ENCODE measurements at places on chromosomes 1 and 21.

- no peak for DNase-seq
Observed at GRCh38 chr21:46215436-46216131, 13.0 kb downstream of the LSS start.

DNA sequence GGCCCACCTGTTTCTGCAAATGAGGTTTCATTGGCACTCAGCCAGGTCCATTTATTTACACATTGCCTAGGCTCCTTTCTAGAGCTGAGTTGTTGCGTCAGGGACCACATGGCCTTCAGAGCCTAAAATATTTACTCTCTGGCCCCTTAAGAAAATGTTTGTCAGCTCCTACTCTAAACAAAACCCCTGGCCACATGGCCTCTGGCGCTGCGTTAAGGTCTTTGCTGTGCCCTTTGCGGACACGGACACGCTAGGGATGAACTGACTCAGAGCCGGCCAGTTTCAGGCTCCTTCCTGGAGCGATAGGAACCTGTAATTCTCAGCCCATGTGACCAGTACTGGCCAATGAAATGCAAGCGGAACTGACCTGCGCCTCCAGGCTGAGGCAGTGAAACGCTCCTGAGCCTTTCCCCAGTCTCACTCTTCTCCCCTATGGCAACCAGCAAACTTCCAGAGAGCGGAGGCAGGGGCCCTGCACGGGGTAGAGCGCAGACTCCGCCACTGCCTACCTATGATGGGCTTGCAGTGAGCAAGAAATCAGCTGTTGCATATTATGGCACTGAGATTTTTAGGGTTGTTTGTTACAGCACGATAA is 160.3 kb downstream of the ETS2 start:
- no peak for DNase-seq

GRCh38 chr1:30758785-30759380 is 1.3 kb upstream of the LAPTM5 start:
- no peak for DNase-seq

- no peak for DNase-seq
Observed at GRCh38 chr21:46119637-46120271, 21.8 kb downstream of the COL6A2 start.

DNA sequence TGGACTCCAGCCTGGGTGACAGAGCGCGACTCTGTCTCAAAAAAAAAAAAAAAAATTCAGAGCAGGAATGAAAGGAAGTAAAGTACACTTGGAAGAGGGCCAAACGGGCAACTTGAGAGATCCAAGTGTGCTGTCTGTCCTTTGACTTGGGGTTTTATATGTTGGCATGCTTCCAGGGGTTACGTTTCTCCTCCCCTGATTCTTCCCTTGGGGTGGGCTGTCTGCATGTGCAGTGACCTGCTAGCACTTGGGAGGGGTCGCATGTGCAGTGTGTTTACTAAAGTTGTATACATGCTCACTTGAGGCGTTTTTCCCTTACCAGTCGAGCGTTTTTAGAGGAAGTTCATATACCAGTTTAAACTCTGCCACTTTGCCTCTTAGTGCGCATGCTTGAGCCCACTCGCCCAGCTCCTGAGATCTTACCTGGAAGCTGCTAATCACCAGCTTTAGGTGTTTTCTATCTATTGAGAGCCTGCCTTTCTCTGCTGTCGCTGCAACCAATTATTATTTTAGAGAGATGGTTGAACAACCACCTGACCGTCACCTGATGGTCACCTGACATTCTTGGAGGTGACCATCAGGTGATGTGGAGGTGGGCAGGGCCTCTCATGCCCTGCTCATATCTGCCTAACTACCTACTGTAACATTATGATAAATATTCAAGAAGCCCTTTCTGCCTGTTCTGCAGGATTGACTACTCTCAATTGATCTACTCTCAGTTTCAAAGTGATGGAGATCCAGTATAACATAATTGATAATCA is 140.1 kb downstream of the MACF1 start:
- no peak for DNase-seq

DNA sequence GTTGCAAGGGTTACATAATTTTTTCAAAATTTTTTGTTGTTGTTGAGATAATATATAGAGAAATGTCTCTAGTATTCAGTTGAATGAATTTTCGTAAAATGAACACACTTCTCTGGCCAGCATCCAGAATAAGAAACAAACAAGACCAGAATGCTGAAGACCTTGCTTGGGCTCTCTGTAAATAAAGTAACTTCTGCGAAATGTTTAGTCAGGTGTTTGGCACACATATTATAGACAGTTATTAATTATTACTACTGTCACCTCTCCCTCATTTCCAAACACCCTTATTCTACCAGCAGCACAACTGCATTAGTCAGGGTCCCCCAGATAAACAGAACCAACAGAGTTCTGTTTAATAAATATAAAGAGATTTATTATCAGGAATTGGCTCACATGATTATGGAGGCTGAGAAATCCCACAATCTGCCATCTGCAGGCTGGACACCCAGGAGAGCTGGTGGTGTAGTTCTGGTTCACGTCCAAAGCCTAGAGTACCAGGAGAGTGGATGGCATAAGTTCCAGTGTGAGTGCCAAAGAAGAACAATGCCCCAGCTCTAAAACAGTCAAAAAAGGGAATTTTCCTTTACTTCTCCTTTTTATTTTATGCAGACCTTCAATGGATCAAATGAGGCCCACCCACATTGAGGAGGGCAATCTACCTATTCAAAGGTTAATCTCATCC is 44.1 kb upstream of the KCND3 start:
- no peak for DNase-seq

GRCh38 chr1:203271962-203272632 is 33.2 kb upstream of the BTG2 start:
- no peak for DNase-seq

DNA sequence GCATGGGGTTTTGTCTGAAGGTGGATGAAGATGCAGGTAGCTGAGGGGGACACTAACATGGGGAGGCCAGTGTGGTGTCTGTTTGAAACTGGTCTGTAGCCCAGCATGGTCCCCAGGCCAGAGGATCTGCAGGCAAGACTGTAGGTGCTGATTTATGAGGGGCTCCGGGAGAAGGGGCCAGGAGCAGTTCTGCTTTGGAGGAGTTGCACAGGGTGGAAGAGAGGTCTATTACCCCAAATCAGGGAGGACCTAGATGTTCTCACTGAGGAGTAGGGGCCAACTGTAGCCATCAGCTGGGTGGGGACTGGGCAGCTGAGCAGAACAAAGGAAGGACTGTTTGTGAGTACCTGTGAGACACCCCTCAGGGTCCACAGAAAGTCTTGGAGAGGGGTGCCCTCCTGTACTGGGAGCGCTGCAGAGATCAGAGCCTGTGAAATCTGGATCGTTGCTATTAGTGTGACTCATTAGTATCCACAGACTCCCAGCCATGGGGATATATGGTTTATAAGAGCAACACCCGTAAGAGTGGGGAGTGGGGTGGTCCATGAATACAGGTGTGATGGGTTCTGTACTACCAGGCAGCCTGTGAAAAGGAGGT is 64.3 kb upstream of the IRF2BP2 start:
- DNase-seq: no peak

DNA sequence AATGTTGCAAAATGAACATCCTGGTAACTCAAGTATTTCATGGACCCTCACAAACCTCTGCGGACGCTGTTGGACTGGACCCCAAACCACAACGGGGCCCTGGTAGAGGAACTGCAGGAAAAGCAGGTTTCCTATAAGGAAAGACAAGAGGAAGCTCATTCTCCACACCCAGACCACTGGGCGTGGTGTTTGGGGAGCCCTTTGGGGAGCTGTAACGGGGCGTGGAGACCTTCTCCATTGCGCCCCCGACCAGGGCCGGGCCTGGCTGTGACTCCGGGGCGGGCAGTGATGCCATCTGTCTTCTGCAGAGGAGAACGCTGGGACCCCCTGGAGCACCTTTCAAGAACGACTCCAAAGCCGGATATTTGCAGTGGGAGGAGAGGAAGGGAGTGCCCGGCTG is 30.0 kb upstream of the AGPAT3 start:
- no peak for DNase-seq

- DNase-seq: no peak
Observed at GRCh38 chr1:234960722-234961455, 167.7 kb downstream of the TOMM20 start.

DNA sequence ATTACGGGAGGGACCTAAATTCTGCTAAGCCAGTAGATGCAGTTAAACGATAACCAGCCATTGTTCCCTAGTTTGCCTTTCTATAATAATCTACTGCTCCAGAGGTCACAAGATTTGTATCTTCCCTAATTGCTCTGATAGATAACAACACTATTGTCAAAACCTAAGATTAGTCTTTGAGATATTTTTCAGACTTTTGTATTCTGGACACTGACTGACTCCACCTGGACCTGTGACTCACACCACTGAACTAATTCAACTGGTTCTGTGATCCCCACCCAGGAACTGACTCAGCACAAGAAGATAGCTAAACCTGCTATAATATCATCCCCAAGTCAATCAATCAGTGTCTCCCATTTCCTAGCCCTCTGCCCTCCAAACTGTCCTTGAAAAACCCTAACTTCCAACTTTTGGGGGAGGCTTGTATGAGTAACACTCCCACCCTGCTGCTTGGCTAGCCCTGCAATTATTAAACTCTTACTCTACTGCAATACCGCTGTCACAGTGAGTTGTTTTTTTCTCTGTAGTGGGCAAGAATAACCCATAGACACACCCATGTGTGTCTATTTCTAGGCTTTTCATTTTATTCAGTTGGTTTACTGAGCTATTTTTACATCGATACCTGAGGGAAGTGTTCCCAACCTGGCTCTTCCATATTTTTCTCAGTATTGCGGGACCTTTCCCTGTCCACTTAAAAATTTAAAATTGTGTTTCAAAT is 11.2 kb downstream of the KIFAP3 start:
- no peak for DNase-seq

DNA sequence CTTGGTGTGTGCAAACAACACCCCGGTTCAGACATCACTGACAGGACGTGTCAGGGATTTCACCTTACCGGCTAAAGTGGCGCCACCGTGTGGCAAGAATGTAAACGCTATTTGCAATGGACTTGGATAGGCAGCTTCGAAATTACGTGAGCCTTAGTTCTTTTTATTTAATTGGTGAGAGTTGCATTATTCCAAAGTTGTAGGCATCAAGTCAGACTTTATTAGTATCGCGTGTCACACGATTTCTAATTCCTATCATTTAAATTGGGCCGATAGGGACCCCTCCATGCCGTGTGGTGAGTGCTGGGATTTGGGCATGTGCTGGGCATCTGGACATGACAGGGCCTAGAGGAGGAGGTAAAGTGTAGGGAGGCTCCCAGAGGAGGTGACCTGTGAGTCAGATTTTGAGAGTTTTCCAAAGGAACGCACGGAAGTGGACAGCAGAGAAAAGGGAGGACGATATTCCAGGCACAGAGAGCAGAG is 14.5 kb upstream of the CPT2 start:
- DNase-seq: peak; percentile 77

DNA sequence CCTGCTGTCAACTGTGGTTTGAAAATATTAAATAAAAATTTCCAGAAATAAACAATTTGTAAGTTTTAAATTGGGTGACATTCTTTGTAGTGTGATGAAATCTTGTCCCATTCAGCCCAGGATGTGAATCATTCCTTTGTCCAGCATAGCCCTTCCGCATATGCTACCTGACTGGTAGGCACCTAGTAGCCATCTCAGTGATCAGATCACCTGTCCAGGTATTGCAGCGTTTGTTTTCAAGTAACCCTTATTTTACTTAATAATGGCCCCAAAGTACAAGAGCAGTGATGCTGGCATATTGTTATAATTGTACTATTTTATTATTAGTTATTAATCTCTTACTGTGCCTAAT is 351.6 kb upstream of the B3GALT2 start:
- no peak for DNase-seq

DNA sequence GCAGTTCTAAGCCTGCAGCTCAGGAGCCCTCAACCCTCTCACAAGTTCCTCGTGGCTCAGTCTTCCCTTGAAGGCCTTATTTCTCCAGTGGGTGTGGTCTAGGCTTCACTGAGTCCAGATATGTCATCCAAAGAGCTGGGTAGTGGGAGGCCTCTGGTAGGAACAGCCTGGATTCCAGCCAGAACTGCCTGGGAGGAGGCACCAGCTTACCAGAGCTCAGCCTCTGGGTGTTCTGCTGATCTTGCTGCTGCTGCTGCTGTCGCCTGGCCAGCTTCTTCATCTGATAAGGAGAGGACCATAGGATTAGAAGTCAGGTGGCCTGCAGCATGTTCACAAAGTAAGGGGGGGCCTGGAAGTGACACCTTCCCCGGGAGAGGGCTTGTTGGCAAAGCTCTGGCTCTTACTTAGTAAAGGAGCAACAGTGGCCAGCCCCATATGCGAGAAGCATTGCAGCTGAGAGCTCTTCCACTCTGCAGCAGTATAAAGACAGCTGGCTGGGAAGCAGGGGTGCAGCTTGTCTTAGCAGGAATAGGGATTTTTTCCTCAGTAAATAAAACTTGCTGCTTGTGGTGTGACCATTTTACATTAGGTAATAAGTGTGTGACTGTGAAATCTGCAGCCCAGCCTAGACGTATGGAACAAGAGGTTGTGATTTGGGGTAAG is 148.5 kb downstream of the LMX1A start:
- no peak for DNase-seq

- DNase-seq: no peak
Observed at GRCh38 chr1:212542761-212543187, 65.8 kb upstream of the ATF3 start.

DNA sequence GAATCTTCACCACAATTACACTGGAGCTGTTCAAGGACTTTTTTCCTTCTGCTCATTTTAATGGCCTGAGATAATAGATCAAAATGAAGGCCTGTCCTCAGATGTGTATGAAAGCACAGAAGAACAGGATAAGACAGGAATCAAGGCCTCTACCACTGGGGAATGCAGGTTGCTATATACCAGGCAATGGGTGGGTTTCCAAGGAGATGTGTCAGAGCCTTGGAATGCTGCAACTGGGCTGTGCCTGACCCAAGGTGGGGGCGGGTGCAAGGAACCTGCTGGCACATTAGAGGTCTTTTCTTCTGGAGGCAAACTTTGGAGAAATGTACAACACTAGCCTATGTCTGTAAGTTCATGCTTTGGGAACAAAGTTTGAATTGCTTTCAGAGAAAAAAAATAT is 21.7 kb upstream of the LAMC2 start:
- DNase-seq: no peak

DNA sequence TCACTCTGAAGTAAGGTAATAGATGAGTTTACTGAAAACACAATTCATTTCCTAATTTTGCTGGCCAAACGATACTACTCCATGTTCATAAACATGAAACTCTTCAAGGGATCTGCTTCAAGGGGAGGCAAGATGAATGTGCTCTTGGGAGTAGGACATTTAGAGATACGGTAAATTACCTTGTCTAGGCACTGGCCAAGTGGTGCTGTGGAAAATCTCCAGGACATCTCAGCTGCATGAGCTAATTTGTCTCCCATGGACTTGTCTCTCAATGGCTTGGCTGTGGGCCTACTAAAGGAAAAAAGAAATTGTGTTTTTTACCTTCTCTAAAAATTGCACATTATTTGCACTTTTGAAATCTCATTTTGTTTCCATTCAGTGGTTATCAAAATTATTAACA is 780.6 kb downstream of the LTN1 start:
- no peak for DNase-seq

DNA sequence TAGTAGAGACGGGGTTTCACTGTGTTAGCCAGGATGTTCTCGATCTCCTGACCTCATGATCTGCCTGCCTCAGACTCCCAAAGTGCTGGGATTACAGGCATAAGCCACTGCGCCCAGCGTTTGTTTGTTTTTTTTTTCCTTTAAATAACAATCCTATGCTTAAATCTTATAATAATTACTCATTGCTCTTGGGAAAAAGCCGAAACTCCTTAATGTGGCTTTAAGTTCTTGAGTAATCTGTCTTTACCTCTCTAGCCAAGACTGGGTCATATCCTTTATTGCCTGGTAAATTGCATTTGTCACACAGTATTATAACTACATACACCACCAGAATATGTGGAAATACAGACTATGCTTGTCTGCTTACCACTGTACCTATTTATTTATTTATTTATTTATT is 97.1 kb downstream of the MACF1 start:
- no peak for DNase-seq

- DNase-seq: no peak
Observed at GRCh38 chr1:172818841-172819527, 160.1 kb downstream of the FASLG start.
